ENCODE measurements at places on chromosomes 5 and 9. TPM values are rescaled to one million over a fixed set of nuclear protein-coding genes. Genes with fewer than 3 reads are reported as not detected.

The PRRC1 gene
- total RNA-seq = 49.3 TPM

The PIP5KL1 gene
- 3.3 TPM for total RNA-seq

The SARDH gene
- total RNA-seq = 3.4 TPM

The CCDC127 gene
- total RNA-seq = 5.8 TPM

The FAM200C gene
- 4.1 TPM for total RNA-seq

The MRPS27 gene
- total RNA-seq = 38.9 TPM

The CSF1R gene
- 1.1 TPM for total RNA-seq

The HRCT1 gene
- total RNA-seq = 0.27 TPM

The GPRIN1 gene
- total RNA-seq = 1.1 TPM
